Cardiac muscle cell (in vitro differentiated cells and primary cell): ENCODE measurements at places on chromosomes 5 and 9.

DNA sequence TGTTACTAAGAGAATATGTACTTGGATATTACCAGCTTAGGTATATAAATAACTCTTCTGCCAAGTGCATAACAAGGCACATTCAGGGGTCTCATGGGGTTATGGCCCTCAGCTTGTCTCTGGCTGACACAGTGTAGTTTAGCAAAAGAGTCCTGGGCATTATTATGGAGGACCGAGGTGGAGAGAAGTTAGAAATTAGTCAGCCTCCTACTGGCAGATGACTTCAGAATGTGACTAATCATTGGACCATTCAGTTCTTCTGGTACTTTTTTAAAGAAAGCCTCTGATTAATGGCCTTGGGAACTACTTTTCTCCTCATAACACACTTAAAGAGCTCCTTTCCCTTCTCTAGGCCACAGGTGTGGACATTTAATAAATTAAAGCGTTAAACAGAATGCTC, 178.9 kb downstream of the SH3GL2 start:
- DNase-seq = no peak
- no peaks in the 10 kb centered on the region for H3K36me3 ChIP-seq
- H3K27me3 ChIP-seq = no peaks in the 10 kb centered on the region
- H3K4me1 ChIP-seq = no peaks in the 10 kb centered on the region

GRCh38 chr5:176542596-176543427, 5.6 kb upstream of the RNF44 start:
- no peaks in the 10 kb centered on the region for H3K27me3 ChIP-seq
- H3K27ac ChIP-seq = peak overlapping the region; percentile 70
- peak; percentile 35 for DNase-seq
- H3K4me1 ChIP-seq = peaks cover 11% of the 10 kb centered on the region
- peak overlapping the region; percentile 74 for H3K4me3 ChIP-seq
- no peaks in the 10 kb centered on the region for H3K36me3 ChIP-seq

DNA sequence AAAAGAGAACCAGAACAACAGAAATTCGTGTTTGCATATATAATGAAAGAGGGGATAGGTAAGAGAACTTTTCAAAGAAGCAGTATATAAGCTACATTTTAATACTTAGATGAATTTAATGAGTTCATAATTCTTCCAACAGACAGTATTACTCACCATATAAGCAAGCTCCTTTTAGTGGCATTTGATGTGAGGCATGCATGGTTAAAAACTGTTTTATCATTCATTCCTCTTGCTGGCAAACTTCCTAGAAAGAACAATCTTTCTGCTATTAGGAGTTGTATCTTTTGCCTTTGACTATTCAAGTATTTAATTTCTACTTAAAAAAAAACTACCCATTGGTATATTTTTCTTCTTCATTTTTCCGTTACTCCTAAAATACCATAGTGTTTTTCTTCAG, 65.7 kb upstream of the EIF4EBP3 start:
- H3K4me3 ChIP-seq = no peak overlapping the region
- peaks cover 41% of the 10 kb centered on the region for H3K36me3 ChIP-seq
- DNase-seq = no peak
- no peaks in the 10 kb centered on the region for H3K27me3 ChIP-seq

- peak; percentile 59 for DNase-seq
- H3K27me3 ChIP-seq = no peaks in the 10 kb centered on the region
- no peak overlapping the region for H3K27ac ChIP-seq
- H3K4me1 ChIP-seq = no peaks in the 10 kb centered on the region
- no peak overlapping the region for H3K4me3 ChIP-seq
- H3K36me3 ChIP-seq = no peaks in the 10 kb centered on the region
These were observed 88.2 kb upstream of the OSMR start for GRCh38 chr5:38757451-38758245.

- DNase-seq = no peak
- H3K36me3 ChIP-seq = no peaks in the 10 kb centered on the region
- no peak overlapping the region for H3K4me3 ChIP-seq
- peaks cover 16% of the 10 kb centered on the region for H3K4me1 ChIP-seq
- no peak overlapping the region for H3K27ac ChIP-seq
These were observed 82.1 kb upstream of the SLC25A51 start for GRCh38 chr9:37986001-37986400.

DNA sequence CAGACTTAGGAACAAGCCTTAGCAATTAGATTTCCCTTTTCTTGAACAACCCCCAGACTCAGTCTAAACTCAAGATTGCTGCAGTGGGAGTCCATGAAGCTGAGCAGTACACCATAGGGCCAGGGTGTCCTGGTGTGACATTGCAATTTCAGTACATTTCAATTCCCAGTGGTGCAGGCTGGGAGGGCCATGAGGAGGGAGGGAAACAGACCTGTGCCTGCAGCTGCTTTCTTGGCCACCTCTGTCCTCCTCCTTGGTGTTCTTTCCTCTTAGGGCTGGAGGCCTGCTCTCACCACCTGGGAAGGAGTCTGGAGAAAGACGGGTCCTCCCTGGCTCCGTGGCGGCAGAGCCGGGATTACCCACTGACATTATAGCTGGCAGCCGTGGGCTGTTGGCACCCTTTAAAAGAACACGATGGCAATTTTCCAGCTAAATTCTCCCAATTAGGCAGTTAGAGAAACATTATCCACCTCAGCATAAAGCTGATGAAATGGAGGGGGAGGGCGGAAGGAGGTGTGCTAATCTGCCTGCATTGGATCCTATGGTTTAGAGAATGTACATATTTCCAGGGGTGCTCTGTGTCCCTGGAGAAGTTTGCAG, 186.4 kb downstream of the SLIT3 start:
- peaks cover 4% of the 10 kb centered on the region for H3K4me1 ChIP-seq
- H3K27ac ChIP-seq = no peak overlapping the region
- no peaks in the 10 kb centered on the region for H3K27me3 ChIP-seq
- H3K36me3 ChIP-seq = no peaks in the 10 kb centered on the region
- DNase-seq = no peak

- no peak for DNase-seq
- H3K36me3 ChIP-seq = no peaks in the 10 kb centered on the region
- no peak overlapping the region for H3K4me3 ChIP-seq
- no peaks in the 10 kb centered on the region for H3K27me3 ChIP-seq
- no peak overlapping the region for H3K27ac ChIP-seq
These were observed 335.7 kb upstream of the RPS23 start for GRCh38 chr5:82613891-82614290.

DNA sequence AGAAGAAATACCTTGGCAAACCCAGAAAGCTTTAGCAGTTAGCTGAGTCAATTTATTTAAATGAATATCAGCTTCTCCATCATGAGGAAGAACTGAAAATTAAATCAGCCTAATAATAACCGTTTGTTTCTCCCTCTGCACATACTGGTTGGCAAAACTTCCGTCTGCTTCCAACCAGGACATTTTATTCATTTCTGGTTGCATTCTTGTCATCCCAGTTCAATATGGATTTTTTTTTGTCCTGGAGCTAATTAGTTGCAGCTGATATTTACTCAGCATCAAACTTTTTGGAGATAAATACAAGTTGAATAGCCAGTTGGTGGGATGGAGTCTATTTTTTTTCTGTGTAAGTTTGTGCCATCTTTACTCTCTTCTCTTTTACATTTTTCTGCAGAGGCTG, 126.5 kb upstream of the GDNF start:
- no peaks in the 10 kb centered on the region for H3K36me3 ChIP-seq
- no peak overlapping the region for H3K27ac ChIP-seq
- no peak overlapping the region for H3K4me3 ChIP-seq
- no peaks in the 10 kb centered on the region for H3K27me3 ChIP-seq

DNA sequence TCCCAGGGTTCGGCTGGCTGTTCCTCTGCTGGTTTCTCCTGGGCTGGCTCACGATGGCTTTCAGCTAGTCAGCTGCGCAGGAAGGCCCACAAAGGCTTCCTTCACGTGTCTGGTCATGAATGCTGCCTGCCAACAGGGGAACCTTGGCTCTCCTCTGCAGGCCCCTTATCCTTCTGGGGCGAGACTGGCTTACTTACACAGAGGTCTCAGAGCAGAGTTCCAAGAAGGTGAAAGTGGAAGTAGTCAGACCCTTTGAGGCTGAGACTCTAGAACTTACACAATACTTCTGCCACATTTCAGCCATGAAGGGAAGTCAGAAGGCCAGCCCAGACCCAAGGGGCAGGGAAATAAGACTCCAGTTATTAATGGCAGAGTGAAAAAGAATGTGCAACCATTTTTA, 99.5 kb downstream of the LHFPL2 start:
- no peak for DNase-seq
- H3K27me3 ChIP-seq = no peaks in the 10 kb centered on the region
- H3K27ac ChIP-seq = peak overlapping the region; percentile 27

DNA sequence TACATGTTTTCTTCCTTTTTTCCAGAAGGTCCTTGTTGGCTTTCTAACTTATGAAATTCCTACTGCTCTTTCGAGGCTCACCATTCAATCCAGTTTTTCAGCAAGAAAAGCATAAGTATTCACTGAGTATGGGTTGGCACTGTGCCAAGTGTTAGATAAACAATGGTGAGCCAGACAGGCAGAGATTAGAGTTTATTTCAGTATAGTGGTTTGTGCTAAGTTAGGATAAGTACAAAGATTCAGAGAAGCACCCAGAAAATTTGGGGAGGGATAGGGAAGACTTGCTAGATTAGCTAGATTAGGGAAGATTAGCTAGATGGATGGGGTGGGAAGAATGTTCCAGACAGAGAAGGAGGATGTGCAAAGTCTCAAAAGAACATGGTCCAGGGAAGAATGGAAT, 122.9 kb downstream of the OXCT1 start:
- peak; percentile 34 for DNase-seq
- H3K27me3 ChIP-seq = no peaks in the 10 kb centered on the region
- no peak overlapping the region for H3K27ac ChIP-seq
- no peak overlapping the region for H3K4me3 ChIP-seq
- no peaks in the 10 kb centered on the region for H3K36me3 ChIP-seq

DNA sequence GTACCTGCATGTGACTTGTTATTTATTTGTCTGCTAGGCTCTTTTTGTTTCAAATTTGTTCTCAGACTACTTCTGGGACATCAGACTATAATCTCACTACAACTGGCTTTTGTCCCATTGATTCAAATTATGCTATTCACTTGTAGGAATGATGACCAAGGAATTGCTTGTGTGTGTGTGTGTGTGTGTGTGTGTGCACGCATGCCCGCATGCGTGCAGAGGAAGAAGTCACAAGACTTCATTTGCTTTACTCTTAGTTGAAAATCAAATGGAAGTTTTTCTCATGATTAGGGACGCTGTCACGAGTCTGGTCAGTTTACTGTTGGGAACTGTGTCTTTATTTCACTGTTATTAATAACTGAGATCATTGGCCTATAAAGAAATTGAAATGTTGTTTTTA, 268.7 kb downstream of the RAB3C start:
- H3K4me1 ChIP-seq = no peaks in the 10 kb centered on the region
- no peaks in the 10 kb centered on the region for H3K27me3 ChIP-seq
- H3K36me3 ChIP-seq = no peaks in the 10 kb centered on the region
- no peak overlapping the region for H3K27ac ChIP-seq

GRCh38 chr9:108073823-108074222, 584.3 kb upstream of the KLF4 start:
- H3K4me3 ChIP-seq = no peak overlapping the region
- H3K36me3 ChIP-seq = no peaks in the 10 kb centered on the region
- no peaks in the 10 kb centered on the region for H3K4me1 ChIP-seq

- no peaks in the 10 kb centered on the region for H3K36me3 ChIP-seq
- H3K27me3 ChIP-seq = no peaks in the 10 kb centered on the region
- no peak for DNase-seq
- no peaks in the 10 kb centered on the region for H3K4me1 ChIP-seq
- H3K4me3 ChIP-seq = no peak overlapping the region
- no peak overlapping the region for H3K27ac ChIP-seq
These were observed 47.4 kb upstream of the GLDC start for GRCh38 chr9:6692881-6693361.

DNA sequence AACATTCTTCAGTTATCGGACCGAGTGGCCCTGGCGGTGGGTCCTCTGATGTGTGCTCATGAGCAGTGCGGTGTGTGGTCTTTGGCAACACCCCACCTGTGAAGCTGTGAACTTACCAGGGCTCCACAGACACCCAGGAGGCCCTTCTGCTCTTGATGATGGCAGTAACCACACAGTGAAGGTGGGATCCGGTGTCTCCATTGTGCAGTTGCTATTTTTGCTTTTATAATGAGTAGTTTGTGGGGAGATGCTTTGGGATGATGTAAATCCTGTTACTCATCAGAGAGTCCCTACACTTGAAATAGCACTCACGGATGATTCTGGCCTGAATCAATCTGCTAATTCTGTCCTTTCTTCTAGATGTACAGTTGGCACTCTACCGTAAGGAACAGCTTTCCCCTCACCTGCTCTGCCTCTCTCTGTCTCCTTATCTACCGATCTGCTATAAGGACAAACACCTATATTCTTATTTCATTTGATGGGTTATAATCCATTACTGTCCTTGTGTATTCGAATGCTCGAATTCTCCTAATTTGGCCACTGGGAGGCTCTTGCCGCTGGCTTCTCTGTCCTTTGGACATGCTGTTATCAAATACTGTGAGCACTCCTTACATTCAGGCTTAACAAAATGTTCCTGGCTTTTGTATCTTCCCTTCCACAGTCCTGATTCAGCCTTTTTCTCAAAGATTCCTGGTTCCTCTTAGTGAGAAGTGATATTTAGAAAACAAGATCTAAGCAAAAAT, 20.2 kb downstream of the ATPSCKMT start:
- DNase-seq = no peak
- no peaks in the 10 kb centered on the region for H3K4me1 ChIP-seq
- H3K36me3 ChIP-seq = peaks cover 4% of the 10 kb centered on the region
- H3K27ac ChIP-seq = no peak overlapping the region
- H3K27me3 ChIP-seq = no peaks in the 10 kb centered on the region
- H3K4me3 ChIP-seq = no peak overlapping the region

- no peaks in the 10 kb centered on the region for H3K36me3 ChIP-seq
- DNase-seq = no peak
- no peaks in the 10 kb centered on the region for H3K4me1 ChIP-seq
These were observed 40.1 kb upstream of the BICD2 start for GRCh38 chr9:92804727-92805126.

DNA sequence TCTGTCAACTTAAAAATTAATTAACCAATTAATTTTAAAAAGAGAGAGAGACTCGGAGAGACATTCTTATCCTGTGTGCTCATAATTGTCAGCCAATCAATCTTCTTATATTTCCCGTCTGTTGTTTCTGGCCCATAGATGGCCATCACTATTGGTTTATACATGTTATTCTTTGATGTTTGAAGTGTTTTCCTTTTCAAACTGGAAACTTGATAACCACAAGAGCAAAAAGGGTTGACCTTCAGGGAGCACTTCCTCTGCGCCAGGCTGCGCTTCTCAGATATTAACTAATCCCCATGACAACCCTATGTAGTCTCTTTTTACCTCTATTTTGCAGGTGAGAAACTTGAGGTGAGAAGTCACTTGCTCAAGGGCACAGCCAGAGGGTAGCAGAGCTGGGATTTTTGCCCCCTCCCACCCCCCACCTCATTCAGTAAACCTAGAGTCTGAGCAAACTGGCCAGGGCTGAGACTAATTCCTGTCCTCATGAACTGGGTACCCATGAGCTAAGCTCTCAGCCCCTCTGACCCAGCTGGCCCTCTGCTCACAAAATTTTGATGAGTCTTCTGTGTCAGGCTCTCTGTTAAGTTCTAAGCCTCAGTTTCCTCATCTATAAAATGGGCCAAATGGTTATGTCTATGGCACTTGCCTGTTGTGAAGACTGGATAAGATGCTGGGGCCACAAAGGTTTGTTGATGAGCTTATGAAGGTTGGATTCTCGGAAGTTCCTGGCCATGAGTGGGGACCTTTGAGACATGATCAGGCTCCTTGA, 86.0 kb upstream of the SH3PXD2B start:
- H3K27ac ChIP-seq = peak overlapping the region; percentile 81
- H3K4me3 ChIP-seq = no peak overlapping the region
- H3K4me1 ChIP-seq = peaks cover 18% of the 10 kb centered on the region
